Mesothelial cell of epicardium (in vitro differentiated cells): ENCODE measurements at places on chromosomes 1 and 21. TPM values are rescaled to one million over a fixed set of nuclear protein-coding genes. Genes with fewer than 3 reads are reported as not detected.

The PDZK1 gene
- 0.34 to 0.64 TPM (median 0.51 TPM) in 3 replicates for total RNA-seq

- no peak for DNase-seq
Measured at GRCh38 chr1:71245246-71245645, 164.4 kb upstream of the ZRANB2 start.

The PCBP3 gene
- 5.0 to 5.4 TPM (median 5.1 TPM) in 3 replicates for total RNA-seq

GRCh38 chr1:162412002-162412401, at the start of gene SH2D1B:
Gene SH2D1B (minus strand): TSS chr1:162412136. CDS start chr1:162412016, 120 bp downstream.
- no peak for DNase-seq

- DNase-seq: no peak
Measured at GRCh38 chr1:39656391-39656790, 15.5 kb downstream of the NT5C1A start.

- no peak for DNase-seq
Measured at GRCh38 chr1:81664341-81664740, 136.4 kb upstream of the ADGRL2 start.

The RAB25 gene
- total RNA-seq: 51.1 to 52.6 TPM (median 51.2 TPM) in 3 replicates

DNA sequence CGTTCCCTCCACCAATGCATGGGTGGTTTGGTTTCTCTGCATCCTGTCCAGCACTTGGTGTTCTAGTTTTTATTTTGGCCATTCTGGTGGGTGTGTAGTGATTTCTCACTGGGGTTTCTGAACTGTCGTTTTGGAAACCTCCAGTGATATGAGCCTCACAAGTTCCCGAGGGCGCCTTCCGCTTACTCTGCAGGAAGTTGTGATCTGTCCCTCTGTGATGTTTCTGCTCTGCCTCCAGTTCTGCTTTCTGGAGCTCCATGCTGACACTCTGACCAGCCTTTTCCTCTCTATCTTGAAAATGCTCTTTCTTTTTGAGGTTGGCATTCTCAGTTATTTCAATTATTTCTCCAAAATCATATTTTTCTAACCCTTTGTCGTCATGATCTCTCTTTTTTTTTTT, 111.6 kb downstream of the PLD5 start:
- DNase-seq: no peak

DNA sequence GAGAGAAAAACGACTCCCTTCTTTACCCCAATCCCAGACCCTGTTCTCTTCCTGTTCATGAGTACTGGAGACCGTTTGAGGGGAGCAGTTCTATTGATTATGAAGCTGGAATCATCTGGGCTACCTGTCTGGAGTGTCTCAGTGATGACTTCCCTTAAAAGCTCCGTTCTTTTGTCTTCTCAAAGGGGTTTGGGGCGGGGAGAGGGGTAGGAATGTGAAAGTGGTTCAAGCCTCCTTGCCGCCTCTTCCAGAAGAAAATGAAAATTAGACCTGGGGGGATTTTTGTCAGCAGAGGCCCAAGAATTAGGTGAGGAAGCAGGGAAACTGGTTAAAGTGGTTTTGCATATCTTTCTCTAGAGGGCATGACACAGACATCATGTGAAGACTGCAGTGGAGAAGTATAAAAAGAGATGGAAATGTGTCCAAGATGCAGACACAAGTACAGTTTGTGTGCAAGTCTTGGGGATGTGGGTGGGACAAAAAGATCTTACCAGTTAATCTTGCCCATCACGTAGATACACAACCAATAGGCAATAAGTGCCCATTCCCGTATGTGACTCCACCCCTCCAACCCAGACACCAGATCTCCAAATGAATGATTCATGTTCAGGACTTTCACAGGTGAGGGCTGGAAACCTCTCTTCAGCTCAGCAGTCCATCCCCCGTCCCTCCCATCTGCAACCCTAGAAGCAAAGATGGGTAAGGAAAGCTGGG, 470 bp upstream of the MTMR11 start:
- DNase-seq: no peak

DNA sequence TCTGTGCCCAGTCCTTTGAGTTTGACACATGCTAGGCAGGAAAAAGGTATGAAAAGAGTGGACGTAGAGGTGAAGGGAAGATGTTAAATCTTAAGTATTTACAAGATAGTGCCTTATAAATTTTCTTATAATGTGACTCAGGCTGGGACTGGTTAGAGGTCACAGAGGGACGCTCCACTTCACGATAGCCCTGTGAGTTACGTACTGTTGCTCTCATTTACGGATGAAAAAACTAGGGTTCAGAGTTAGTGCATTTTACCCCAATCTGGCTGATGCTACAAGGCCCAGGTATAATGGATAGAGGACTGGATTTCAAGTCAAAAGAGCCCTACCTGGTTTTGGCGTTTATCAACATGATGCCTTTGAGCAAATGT, 1.4 kb upstream of the TUT4 start:
- no peak for DNase-seq

GRCh38 chr1:116972674-116973030, 28.9 kb upstream of the CD101 start:
- no peak for DNase-seq

- DNase-seq: no peak
Measured at GRCh38 chr21:30072496-30072895, 94.1 kb downstream of the CLDN17 start.

- DNase-seq: no peak
Measured at GRCh38 chr21:44723177-44724131, 12.1 kb upstream of the TSPEAR start.
